Activated T-helper 1 cell treated with anti-CD3 and anti-CD28 coated beads, Interleukin-12 subunit alpha, Interleukin-12 subunit beta, Interleukin-2, Interleukin-4 antibody, amounts not matched to agents 30 ng/mL and 10 ng/mL and 1 ng/mL, durations not matched to agents 14 hours and 24 hours and 36 hours (primary cell): ENCODE measurements at places on chromosomes 4 and X. TPM values are rescaled to one million over a fixed set of nuclear protein-coding genes. Genes with fewer than 3 reads are reported as not detected.

F11 gene
- total RNA-seq: not detected in 2 replicates

AMTN gene
- not detected in 2 replicates for total RNA-seq

DNA sequence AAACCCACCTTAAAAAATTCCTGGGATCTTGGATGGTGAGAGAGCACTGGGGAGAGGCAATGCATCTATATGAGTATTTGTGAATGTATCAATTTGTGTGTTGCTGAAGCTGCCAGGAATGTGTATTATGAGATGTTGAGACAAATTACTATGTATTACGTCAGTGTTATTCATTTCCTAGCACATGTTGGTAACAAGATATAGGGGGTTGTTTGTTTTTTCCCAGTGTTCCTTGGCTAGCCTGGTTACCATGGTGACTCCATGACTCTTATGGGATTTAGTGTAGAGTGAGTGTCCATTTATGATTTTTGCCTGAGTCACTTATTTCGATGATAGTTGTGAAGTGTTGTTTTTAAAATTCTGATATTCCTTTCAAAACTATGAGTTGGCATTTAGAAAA is 65.6 kb downstream of the RAB40A start:
- DNase-seq: no peak
- no peaks in the 10 kb centered on the region for H3K4me1 ChIP-seq
- H3K36me3 ChIP-seq: no peaks in the 10 kb centered on the region
- no peak overlapping the region for H3K4me3 ChIP-seq
- no peaks in the 10 kb centered on the region for H3K27me3 ChIP-seq
- no peak overlapping the region for H3K27ac ChIP-seq

- no peak overlapping the region for H3K4me3 ChIP-seq
- H3K4me1 ChIP-seq: no peaks in the 10 kb centered on the region
- DNase-seq: no peak
- no peaks in the 10 kb centered on the region for H3K36me3 ChIP-seq
- peaks cover 4% of the 10 kb centered on the region for H3K27me3 ChIP-seq
Observed at GRCh38 chrX:38080808-38081207, 74.5 kb downstream of the SYTL5 start.

DNA sequence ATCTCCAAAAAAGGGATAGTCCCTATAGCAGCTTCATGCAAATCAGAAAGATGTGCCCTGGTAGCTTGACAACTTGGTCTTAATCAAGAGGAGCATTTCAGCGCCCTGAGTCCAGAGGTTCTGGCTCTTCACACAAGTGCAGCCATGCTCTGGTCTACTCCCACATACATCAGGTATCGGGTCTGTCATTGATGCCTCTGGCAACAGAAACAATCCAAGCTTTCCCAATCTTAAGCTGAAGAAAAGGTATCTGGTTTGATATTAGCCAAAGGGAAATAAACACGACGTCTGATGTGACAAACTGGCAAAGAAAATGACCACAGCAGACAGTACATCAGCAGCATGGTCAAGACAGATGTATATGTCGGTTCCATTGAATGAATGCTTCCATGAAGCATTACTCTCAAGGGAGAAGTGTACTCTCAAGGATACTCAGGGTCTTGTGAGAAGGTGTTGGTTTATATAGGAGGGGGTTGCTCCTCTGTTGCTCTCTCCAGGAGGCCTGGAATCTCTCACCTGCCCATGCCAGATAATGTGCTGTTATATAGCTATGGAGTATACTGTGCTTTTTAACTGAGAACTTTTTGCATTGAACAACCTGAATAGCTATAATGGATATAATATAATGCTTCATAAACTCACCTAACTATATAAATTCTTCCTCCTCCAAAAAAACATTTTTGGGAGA is 879.6 kb upstream of the PCDH10 start:
- H3K27ac ChIP-seq: no peak overlapping the region
- no peaks in the 10 kb centered on the region for H3K36me3 ChIP-seq
- H3K27me3 ChIP-seq: no peaks in the 10 kb centered on the region
- no peaks in the 10 kb centered on the region for H3K4me1 ChIP-seq
- no peak for DNase-seq

DNA sequence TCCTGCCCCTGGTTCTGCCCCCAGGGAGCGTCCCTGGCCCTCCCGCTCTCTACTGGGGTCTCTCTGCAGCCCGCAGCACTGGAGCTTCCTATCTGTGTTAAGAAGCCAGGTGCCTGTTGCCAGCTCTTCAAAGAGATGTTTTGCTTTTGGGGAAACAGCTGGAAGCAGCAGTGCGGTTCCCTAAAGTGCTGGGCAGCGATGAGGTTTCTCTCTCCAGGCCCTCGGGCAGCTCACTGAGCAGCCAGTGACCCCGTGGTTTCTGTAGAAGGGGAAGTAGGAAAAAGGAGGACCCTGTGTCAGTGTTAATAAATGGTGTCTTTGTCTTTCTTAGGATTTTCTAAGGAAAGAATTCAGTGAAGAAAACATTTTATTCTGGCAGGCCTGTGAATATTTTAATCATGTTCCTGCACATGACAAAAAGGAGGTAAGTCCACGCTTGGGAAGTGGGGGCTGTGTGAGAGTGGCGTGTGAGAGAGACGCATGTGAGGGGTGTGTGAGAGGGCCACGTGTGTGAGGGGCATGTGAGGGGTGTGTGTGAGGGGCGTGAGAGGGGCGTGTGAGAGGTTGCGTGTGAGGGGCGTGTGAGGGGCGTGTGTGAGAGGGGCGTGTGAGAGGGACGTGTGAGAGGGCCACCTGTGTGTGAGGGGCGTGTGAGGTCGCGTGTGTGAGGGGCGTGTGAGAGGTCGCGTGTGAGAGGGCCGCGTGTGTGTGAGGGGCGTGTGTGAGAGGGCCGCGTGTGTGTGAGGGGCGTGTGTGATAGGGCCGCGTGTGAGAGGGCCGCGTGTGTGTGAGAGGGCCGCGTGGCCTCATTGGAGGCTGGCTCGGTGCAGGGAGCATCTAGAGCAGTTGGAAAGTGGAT is 27.1 kb upstream of the HGFAC start:
- H3K27me3 ChIP-seq: no peaks in the 10 kb centered on the region
- no peak overlapping the region for H3K4me3 ChIP-seq
- H3K4me1 ChIP-seq: no peaks in the 10 kb centered on the region

- H3K4me1 ChIP-seq: no peaks in the 10 kb centered on the region
- H3K4me3 ChIP-seq: no peak overlapping the region
- no peak for DNase-seq
- H3K27ac ChIP-seq: no peak overlapping the region
Observed at GRCh38 chr4:55706541-55706940, 70.4 kb upstream of the NMU start.

DNA sequence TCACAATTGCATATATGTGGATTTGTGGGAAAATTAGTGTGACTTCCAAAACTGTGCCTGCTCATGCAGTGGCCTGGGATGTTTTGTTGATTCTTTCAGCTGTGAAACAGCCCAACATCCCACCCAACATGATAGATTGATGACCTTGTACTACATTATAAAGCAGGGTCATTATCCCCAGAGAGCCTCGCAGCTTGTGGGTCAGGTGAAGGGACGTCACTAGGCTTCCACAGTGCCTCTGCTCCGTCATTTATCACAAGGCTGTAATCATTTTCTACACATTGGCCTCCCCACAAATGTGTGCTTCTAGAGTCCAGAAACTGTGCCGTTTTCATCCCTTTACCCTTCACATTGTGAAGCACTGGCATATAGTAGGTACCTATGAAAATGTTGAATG is 31.6 kb downstream of the ALPK1 start:
- H3K36me3 ChIP-seq: peaks cover 11% of the 10 kb centered on the region
- DNase-seq: no peak
- H3K4me1 ChIP-seq: peaks cover 7% of the 10 kb centered on the region
- H3K4me3 ChIP-seq: no peak overlapping the region

GRCh38 chrX:123340696-123341095 is 156.6 kb downstream of the GRIA3 start:
- no peak overlapping the region for H3K27ac ChIP-seq
- H3K27me3 ChIP-seq: no peaks in the 10 kb centered on the region
- no peak for DNase-seq

DNA sequence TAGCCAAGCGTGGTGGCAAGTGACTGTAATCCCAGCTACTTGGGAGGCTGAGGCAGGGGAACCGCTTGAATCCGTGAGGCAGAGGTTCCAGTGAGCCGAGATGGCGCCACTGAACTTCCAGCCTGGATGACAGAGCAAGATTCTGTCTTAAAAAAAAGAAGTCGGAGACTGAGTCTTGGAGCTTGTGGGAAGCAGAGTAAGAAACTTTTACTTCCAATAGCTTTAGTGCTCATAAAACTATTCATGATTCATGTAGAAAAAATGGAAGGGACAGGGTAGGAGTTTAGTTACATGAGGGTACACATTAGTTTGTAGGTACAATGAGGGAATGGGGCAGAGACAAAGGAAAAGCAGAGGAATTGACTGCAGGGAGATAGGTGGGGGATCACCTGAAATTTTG is 19.3 kb downstream of the RAP2C start:
- no peak overlapping the region for H3K27ac ChIP-seq
- no peak for DNase-seq
- no peaks in the 10 kb centered on the region for H3K4me1 ChIP-seq

- H3K27me3 ChIP-seq: peaks cover 7% of the 10 kb centered on the region
- H3K4me1 ChIP-seq: no peaks in the 10 kb centered on the region
- no peak overlapping the region for H3K27ac ChIP-seq
- H3K36me3 ChIP-seq: no peaks in the 10 kb centered on the region
- DNase-seq: no peak
Observed at GRCh38 chr4:183249854-183250253, 70.2 kb downstream of the CLDN22 start.

DNA sequence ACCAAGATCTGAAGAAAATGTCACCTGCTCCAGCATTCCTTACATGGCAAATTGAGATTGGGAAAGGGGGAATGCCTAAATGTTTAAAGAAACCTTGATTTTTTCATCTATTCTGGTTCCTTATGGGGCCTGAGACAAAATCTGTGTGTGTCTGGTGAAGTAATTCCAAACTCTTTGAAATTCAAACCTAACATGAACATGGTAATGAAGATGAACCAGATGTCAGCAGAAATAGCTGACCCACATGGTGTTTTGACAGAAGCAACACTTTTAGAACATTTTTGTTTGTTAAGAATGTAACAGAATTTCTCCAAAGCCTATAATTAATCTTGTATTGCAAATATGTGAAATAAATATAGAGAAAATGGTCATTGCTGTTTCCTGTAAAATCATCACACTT is 133.0 kb downstream of the PARM1 start:
- H3K36me3 ChIP-seq: no peaks in the 10 kb centered on the region
- no peaks in the 10 kb centered on the region for H3K27me3 ChIP-seq
- H3K4me3 ChIP-seq: no peak overlapping the region
- H3K4me1 ChIP-seq: no peaks in the 10 kb centered on the region
- DNase-seq: no peak
- no peak overlapping the region for H3K27ac ChIP-seq

- H3K27me3 ChIP-seq: no peaks in the 10 kb centered on the region
- H3K36me3 ChIP-seq: no peaks in the 10 kb centered on the region
- no peak for DNase-seq
Observed at GRCh38 chr4:87038837-87039615, 104.2 kb downstream of the AFF1 start.

- H3K36me3 ChIP-seq: no peaks in the 10 kb centered on the region
- H3K27me3 ChIP-seq: peaks cover 3% of the 10 kb centered on the region
- no peak for DNase-seq
- H3K4me3 ChIP-seq: no peak overlapping the region
- no peaks in the 10 kb centered on the region for H3K4me1 ChIP-seq
Observed at GRCh38 chr4:10299601-10300000, 157.6 kb downstream of the ZNF518B start.

- no peak for DNase-seq
- H3K4me3 ChIP-seq: no peak overlapping the region
- no peaks in the 10 kb centered on the region for H3K36me3 ChIP-seq
- no peak overlapping the region for H3K27ac ChIP-seq
Observed at GRCh38 chrX:78024349-78025059, 55.1 kb upstream of the PGAM4 start.

- peaks cover 8% of the 10 kb centered on the region for H3K4me1 ChIP-seq
- peaks cover 15% of the 10 kb centered on the region for H3K27me3 ChIP-seq
- no peak for DNase-seq
Observed at GRCh38 chr4:133156556-133156955, 7.5 kb downstream of the PCDH10 start.

- no peaks in the 10 kb centered on the region for H3K4me1 ChIP-seq
- no peak overlapping the region for H3K27ac ChIP-seq
- no peak overlapping the region for H3K4me3 ChIP-seq
- H3K27me3 ChIP-seq: peaks cover 9% of the 10 kb centered on the region
- no peak for DNase-seq
- H3K36me3 ChIP-seq: no peaks in the 10 kb centered on the region
Observed at GRCh38 chr4:52069571-52069970, 18.5 kb downstream of the SPATA18 start.

GRCh38 chr4:129545599-129546278 is 449.8 kb downstream of the C4orf33 start:
- no peak for DNase-seq
- H3K36me3 ChIP-seq: no peaks in the 10 kb centered on the region
- H3K4me1 ChIP-seq: no peaks in the 10 kb centered on the region
- H3K27ac ChIP-seq: no peak overlapping the region

DNA sequence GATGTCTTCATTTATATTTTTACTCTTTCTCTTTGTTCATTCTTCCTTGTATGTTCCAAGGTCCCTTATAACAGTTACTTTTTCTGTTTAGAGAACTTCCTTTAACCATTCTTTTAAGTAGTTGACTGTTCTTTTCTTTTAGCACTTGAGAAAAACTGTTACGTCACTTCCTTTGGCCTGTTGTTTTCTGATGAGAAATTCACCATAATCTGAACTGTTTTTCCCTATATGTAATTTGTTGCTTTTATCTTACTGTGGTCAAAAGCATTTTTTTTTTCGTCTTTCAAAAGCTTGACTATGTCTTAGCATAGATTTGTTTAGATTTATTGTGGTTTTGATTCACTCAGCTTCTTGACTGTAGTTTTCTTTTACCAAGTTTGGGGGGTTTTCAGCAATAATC is 1660.3 kb upstream of the PCDH10 start:
- no peaks in the 10 kb centered on the region for H3K4me1 ChIP-seq
- no peaks in the 10 kb centered on the region for H3K27me3 ChIP-seq
- no peak overlapping the region for H3K27ac ChIP-seq
- DNase-seq: no peak
- no peaks in the 10 kb centered on the region for H3K36me3 ChIP-seq

- no peaks in the 10 kb centered on the region for H3K4me1 ChIP-seq
- H3K27me3 ChIP-seq: no peaks in the 10 kb centered on the region
- no peak overlapping the region for H3K27ac ChIP-seq
- no peaks in the 10 kb centered on the region for H3K36me3 ChIP-seq
- no peak overlapping the region for H3K4me3 ChIP-seq
Observed at GRCh38 chr4:176044589-176044951, 21.1 kb upstream of the WDR17 start.

- H3K27me3 ChIP-seq: no peaks in the 10 kb centered on the region
- H3K4me3 ChIP-seq: no peak overlapping the region
- no peak overlapping the region for H3K27ac ChIP-seq
- DNase-seq: no peak
Observed at GRCh38 chrX:67780694-67781109, 236.9 kb downstream of the AR start.

DNA sequence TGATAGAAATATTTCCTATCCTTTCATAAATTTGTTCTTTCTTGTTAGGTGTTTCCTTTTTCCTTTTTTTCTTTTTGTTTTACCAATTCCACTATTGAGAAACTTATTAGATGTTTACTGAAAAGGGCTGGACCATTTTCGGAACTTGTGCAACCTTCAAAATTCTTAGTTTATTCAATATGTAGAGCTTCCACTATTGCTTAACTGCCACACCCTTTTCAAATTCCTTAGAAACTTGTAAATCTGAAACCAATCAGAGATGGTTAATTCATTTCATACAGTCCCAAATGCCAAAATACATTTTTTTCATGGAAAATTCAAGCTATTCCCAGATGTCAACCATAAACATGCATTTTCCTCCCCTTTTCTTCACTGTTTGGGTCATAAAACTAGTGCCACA is 66.1 kb upstream of the SLC39A8 start:
- no peaks in the 10 kb centered on the region for H3K36me3 ChIP-seq
- no peak for DNase-seq
- no peak overlapping the region for H3K4me3 ChIP-seq
